ENCODE measurements at places on chromosomes 11 and 22. TPM values are rescaled to one million over a fixed set of nuclear protein-coding genes. Genes with fewer than 3 reads are reported as not detected.
A peak's percentile ranks its signal among the peaks of the same experiment; 100 is the strongest.

Gene FGF3
- total RNA-seq = not detected

DNA sequence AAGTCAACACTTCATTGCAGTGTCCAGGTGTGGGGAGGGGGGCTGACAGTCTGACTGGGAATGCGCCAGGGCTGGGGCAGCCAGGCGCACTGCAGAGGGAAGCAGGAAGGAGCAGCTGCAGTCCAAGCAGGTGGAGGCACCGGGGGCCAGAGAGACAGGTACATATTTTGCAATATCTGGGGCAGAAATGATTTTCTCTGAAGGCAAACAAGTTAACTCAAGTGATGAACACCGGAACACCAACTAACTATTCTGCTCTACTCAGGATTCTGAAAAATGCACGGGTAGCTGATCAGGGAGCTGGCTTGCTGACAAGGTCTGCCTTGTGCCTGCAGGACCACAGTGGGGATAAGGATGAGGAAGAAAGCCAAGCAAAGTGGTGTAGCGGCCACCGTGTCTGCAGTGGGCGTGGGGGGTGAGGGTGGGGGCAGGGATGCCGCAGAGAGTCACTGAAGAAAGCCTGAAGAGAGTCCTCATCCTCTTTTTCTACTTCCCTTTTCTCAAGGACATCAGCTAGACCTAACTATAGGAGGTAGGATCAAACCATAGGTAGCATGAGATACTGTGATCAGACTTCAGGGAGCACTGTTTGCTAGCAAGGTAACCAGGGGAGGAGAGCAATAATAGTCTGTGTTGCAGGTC lies 83.4 kb downstream of the SCN3B start:
- DNase-seq = no peak

DNA sequence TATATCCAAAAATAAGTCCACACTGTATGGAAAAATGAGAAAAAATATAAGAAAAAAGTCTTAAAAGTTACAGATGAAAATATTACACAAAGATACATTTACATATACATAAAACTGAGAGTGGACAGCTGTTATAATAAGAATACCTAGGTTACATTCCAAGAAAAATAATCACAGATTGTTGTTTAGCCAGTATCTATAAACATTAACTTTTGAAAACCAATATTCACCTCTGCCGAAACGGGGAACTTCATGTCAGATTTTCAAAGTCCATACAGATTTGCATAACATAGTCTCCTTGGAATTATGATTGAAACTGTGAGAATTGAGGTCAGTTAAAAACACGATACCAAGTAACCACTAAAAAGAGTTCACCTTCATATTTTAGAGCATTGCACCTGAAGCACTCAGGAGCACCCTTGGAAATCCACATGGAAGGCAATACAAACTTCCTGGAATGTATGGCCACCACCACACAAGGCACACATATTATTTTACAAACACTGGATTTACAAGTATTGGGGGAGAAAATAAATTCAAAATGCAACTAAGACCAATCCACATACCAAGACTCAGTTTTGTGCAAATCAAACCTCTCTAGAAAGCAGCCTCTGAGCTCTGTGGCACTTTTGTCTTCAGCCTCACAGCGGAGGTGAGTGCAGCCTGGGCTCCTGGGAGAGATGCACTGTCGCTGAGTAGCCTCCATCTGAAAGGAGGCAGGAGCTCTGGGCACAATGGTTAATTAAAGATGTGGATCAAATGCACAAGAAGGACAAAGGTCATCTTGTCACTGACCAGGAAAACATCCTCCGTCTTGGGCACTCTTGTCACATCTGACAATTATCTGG lies 34.4 kb downstream of the ZNF195 start:
- no peak for DNase-seq

Gene BRSK2
- not detected for total RNA-seq

- DNase-seq = no peak
These were observed 105.5 kb downstream of the NXPE2 start for GRCh38 chr11:114783805-114784204.

Gene IGLL1
- not detected for total RNA-seq

Gene KDM4E
- not detected for total RNA-seq

Gene IL17REL
- not detected for total RNA-seq

DNA sequence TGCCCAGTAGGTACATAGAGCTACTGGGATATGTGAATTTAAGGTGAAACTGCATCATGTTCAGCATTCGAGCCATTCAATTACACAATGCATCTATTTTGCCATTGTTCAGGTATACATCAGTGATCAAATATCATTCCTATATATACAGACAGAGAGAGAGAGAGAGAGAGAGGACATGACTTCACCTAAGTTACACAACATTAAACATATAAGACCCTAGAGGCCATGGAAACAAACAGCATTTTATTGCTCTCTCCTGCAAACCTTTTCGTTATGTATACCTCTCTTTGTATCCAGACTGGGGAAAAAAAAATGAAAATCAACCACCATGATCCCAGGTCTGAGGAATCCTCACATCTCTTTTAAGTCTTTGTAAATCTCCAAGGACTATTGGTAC lies 1829.1 kb downstream of the LRRC4C start:
- no peak for DNase-seq

Gene SLC39A13
- 55.2 TPM for total RNA-seq

DNA sequence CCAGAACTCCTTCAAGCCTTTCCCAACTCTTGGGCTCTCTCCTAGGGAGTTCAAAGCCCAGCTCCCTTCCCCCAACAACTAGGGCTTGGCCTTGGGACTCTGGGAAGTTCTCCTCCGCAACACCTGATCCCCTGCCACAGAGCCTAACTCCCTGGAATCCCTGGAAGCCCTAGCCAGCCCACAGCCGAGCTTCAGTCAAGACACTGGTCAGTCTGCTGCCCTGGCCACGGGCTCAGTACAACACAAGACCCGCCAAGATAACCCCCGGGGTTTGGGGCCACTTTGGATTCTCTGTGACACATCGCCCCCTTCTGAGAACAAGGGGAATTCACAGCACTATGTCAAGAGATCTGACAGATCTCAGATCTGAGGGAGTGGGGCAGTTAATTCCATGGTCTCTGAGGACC lies 58.3 kb downstream of the SLC22A12 start:
- no peak for DNase-seq

Gene TBX1
- total RNA-seq = not detected

DNA sequence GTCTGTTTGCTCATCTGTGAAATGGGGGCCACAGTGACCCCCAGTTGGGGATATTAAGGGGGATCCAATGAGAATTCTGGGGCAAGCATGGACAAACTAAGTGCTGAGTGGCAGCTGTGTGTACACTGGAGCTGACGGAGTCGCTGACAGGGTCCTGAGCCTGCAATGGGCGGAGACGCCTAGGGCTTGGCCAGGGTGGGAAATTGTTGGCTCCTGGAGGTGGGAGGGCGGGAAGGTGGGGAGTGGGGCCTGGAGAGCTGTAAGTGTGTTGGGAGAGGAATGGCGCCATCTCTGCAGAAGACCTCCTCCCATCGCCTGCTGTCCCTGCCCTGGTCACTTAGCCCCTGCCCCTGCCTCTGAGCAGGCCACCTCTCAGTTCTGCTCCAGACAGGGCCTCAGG lies 7.3 kb downstream of the CACNA1I start:
- DNase-seq = no peak

DNA sequence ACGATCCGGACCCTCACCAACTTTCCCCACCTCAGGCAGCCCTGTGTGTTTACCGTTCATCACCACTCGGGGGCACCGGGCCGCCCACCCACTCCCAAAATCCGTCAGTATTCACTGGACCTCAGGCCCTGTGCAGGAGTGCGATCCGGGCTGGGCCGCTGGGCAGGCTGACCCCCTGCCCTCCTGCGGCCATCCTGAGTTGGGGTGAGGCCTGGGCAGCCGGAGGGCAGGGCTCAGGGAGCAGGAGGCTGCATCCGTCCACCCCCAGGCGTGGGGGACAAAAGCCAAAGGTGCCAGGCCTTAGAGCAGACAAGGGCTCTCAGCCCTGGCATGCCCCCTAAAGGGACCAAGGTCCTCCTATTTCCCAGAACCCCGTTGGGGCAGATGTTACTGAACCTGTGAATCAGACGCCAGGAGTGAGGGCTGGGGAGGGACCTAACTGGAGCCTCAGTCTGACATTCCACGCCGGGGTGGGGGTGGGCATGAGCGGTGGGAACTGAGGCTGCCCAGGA lies 16.8 kb upstream of the TMEM191C start:
- no peak for DNase-seq

DNA sequence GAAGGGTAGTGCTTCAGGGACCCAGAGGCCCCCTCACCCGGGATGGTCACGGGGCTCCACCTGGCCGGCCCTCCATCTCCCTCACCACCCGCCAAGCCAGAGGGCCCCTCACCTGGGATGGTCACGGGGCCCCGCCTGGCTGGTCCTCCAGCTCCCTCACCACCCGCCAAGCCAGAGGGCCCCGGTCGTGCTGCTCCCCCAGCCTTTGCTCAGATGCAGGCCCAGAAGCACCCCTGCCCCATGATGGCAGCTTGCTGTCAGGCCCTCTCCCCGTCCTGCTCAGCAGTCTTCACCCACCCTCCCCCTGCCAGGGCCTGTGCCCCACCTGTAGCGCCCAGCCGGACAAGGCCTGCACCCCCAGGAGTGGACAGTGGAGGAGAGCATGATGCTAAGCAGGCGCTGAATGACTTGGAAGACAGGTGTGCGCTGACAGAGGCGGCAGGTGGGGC lies 7.3 kb downstream of the DENND6B start:
- no peak for DNase-seq

DNA sequence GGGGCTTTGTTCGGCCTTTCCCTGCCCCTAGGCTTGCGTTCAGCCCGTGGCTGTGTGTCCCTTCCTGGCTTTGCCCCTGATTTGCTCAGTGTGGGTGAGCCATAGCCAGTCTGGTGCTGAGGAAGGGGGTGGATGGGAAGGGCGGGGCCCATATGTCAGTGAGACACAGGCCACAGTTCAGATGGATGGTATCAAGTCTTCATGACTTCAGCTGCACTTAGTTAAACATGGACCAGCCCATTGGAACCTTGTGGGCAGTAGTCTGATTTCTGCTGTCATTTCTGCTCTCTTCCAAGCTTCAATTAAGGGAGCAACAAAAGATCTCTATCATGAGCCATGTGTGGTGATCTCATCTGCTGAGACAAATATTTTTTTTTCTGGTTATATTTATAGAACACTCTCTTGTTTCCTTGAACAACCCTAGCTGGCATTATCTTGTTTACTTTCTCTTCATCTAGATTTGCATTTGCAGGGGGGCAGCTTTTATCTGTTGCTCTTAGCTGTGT lies 21.6 kb upstream of the PEX26 start:
- DNase-seq = peak; percentile 93

DNA sequence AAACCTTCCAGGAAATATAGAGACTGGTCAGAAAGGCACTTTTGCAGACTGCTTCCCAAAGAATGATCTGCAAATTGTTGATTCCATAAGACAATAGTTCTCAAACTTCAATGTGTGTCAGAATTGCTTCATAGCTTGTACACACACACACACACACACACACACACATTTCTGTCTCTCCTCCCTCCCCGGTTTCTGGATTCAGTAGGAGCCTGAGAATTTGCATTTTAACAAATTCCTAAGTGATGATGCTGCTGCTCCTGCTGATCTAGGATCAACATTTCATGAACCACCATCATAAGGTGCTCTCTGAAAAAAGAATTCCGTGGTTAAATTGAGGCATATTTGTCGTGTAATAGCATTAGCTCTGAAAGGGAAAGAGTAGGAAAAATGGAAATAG lies 35.3 kb upstream of the FZD4 start:
- peak; percentile 52 for DNase-seq

Gene TRIOBP
- 102 TPM for total RNA-seq

Gene FDXACB1
- 4.7 TPM for total RNA-seq

GRCh38 chr11:86174101-86175046 lies 70.2 kb upstream of the EED start:
- peak; percentile 99 for DNase-seq

Gene FGF4
- not detected for total RNA-seq

GRCh38 chr22:49724893-49725489 lies 102.7 kb downstream of the BRD1 start:
- peak; percentile 19 for DNase-seq

Gene ZNF202
- 11.3 TPM for total RNA-seq

DNA sequence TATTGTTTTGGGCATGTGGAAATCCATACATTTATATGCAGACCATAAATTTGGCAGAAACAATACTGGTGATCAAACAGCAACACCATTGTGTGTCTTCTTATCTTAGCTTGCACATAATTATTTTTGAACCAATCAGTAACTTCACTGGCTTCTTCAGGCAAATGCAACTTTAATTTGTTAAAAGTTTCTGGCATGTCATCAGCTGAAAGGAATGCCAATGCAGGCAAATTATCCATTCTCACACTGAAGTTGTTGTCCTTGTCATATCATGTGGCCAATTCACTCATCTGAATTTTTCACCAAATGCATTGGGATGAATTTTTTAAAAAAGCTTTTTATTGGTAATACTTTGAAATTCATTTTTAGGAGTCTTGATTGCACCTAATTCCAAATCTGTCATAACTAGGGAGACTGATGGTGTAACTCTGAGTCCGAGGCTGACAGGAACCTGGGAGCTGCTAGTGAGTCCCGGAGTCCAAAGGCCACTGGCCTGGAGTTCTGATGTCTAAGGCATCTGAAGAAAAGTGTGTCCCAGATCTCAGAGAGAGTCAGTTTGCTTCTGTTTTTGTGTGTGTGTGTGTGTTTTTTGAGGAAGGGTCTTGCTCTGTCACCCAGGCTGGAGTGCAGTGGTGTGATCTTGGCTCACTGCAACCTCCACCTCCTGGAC lies 17.4 kb upstream of the OR10V1 start:
- no peak for DNase-seq

DNA sequence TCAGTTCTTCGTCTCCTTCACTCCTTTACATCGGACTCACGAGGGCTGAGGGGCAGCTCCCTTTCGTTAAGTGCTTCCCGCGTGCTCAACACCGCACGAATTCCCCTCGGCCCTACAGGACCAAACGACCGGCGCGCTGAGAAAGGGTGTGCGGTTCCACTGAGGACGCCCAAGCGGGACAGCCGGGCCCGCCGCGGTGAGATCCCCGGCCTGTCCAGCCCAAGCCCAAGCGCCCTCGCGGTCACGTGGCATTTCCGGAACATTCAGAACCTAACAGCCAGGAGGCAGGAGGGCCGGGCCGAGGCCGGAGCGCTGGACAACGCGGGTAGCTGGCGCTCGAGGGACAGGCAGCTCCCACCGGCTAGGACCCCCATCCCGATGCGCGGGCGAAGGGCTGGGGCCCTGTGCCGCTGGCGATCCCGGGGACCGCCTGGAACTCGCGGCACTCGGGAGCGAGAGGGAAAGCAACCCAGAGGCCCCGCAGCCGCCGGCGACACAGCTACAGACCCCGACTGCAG lies 737 bp upstream of the STIP1 start:
- peak; percentile 84 for DNase-seq

- no peak for DNase-seq
These were observed 74.0 kb upstream of the TCF20 start for GRCh38 chr22:42344361-42344905.

DNA sequence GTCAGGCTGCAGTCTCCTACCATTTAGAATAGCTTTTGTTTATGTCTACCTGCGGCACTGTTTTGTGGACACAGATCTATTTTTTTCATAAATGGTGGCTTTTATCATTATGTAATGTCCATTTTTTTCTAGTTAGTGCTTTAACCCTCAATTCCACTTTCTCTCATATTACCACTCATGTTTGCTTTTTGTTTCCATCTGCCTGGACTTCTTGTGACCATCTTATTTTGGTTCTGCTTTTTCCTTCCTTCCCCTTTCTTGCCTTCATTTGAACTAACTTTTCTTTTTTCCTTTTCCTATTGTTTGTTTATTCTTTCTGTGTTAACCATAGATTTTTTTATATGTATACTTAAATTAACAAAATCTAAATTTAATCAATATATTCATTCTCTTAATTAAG lies 98.5 kb upstream of the SLC22A12 start:
- no peak for DNase-seq

Gene CXCR5
- total RNA-seq = not detected

Data from RPMI7951 (cell line).